Stimulated activated CD4-positive, alpha-beta T cell treated with anti-CD3 and anti-CD28 coated beads, Interleukin-1b, Interleukin-23, amount 100 ng/mL, for 24 hours (primary cell): ENCODE measurements at places on chromosomes 12 and 14.

DNA sequence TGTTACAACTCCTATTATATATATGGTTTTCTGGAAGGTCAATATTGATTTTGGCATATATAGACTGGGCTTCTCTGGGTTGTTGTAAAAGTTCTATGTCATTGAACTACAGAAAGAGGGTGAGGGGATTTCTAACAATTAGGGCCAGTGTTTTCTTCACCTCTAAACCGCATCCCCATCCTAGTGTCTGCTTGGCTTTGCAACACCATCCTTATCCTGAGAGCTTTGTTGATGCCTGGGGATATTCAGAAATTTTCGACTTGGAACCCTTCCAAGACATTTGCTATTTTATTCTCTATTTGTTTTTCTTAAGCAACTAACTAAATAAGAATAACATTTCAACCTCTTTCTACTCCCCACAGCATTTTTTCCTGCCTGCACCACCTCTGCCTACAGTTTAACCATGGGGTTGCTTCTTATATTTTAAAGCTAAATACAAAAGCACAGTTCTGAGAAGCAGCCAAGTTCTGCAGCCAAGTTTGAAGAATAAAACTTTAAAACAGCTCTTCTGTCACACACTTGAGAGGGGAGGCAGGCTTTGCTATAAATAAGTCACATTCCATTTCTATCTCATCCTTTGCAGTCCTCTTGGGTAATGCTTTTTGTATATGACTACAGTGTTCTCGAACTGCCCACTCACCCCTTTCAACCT lies 53.4 kb downstream of the RGS6 start:
- DNase-seq: no peak

DNA sequence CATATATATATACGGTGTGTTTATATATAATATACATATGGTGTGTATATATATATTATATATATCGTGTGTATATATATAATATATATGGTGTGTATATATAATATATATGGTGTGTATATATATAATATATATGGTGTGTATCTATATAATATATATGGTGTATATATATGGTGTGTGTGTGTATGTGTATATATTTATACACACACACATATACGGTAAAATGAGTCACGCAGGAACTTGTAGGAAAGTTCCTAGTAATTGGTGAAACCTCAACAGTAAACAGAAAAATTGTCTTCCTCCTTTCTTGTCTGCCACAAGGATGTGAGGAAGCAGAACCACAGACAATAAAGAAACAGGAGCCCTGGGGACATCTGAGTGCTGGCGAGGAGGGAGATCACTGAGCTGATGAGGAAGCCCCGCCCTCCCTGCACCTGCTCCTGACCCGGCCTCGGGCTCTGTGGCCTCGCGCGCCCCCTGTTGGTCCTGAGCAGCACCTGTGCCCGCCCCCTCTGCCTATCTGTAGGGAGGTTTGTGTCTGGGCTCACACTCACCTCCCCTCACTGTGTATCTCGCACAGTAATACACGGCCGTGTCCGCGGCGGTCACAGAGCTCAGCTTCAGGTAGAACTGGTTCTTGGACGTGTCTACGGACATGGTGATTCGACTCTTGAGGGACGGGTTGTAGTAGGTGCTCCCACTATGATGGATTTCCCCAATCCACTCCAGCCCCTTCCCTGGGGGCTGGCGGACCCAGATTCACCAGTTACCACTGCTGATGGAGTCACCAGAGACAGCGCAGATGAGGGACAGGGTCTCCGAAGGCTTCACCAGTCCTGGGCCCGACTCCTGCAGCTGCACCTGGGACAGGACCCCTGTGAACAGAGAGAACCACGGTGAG lies 1079.4 kb downstream of the TMEM121 start:
- peak; percentile 73 for DNase-seq

DNA sequence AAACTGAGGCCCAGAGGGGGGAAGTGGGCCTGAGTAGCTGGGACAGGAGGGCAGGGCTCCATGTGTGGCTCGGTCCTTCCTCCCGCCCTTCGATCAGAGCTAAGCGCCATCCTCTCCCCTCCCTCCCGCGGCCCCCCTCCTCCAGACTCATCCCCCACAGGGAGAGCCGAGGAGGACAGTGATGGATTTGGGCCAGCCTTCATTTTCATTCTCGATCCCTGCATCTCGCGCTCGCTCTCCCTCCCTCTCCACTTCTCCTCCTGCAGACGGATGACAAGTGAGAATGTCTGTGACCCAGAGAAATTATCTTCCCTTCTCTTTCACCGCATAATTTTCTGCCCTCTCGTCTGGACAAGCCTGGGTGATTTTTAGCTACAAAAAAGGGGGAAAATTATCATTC lies 183.3 kb downstream of the RBM19 start:
- no peak for DNase-seq

DNA sequence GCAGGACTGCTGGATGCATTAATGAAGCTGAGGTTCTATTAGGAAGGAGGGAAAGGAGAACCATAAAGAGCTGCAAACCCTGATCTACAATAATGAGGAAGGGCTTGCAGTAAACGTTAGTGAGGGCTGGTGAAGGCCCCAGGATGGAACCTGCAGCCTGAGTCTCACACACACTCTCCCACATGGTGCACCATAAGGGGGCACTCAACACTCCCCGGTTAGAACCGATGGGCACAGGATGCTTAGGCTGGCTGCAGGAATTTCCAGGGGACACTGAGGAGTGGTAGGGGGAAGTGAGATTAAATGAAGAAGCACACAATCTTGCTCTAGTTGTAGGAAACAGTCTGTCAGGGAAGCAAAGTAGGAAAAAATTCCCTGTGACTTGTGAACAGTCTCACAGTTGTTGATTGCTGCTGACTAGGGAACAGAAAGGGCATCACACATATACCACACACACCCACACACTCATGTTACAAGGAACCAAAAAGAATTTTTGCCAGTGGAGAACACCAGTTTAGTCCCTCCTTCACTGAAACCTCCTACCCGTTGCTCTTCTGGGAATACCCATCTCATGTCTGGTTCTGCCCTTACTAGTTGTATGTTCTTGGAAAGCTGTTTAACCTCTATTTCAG lies 56.2 kb upstream of the FERMT2 start:
- no peak for DNase-seq

- DNase-seq: no peak
These were observed 14.4 kb downstream of the NEUROD4 start for GRCh38 chr12:55034218-55034617.

DNA sequence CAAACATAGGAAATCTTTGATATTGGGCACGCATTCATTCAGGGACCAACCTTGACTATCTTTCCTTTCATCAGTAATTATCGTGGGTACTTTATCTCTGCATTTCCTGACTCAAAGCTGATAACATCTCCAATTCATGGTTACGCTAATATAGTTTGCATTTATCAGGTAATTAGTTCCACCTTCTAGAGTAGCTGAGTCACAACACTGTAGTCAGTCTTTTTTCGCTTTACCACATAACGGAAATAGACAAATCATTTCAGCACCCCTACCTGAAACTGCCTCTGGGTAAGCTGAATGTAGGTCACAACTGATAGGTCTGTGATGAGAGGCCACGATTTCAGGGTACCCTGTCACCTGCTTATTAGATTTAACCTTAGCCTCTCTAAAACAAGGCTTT lies 36.7 kb upstream of the IL22 start:
- DNase-seq: no peak
